Natural killer cell treated with Interleukin-12 subunit alpha and Interleukin-12 subunit beta and Interleukin-15 and Interleukin-18, amount 100 ng/mL, for 72 hours (primary cell): ENCODE measurements at places on chromosomes 13 and 19.

DNA sequence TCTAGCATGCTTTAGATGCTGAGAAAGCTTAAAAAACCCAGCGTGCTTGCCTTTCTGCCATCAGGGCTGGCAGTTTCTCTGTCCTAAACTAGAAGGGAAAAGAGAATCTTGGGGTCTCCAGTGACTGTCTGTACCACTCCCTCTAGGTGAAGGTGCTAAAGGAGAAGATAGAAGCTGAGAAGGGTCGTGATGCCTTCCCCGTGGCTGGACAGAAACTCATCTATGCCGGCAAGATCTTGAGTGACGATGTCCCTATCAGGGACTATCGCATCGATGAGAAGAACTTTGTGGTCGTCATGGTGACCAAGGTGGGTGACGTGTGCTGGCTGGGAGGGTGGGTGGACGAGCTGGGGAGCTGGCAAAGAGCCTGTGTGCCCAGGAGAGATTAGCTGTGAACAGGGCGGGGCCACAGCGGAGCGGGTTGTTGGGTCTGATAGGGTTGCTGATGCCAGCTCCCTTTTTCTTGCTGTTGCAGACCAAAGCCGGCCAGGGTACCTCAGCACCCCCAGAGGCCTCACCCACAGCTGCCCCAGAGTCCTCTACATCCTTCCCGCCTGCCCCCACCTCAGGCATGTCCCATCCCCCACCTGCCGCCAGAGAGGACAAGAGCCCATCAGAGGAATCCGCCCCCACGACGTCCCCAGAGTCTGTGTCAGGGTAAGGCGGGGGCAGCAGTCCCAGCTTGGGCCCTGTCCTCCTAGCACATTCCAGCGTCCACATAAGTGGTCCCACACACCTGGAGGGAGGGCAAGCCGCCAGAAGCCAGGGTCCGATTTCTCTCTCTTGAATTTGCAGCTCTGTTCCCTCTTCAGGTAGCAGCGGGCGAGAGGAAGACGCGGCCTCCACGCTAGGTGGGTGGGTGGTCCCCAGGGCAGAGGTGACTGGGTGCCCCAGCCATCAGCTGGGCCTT, 2.3 kb downstream of the RAD23A start:
- no peaks in the 10 kb centered on the region for H3K27me3 ChIP-seq
- no peak overlapping the region for H3K4me3 ChIP-seq
- peaks cover 41% of the 10 kb centered on the region for H3K4me1 ChIP-seq
- peaks cover 29% of the 10 kb centered on the region for H3K36me3 ChIP-seq

GRCh38 chr19:31180907-31181306, 168.3 kb downstream of the TSHZ3 start:
- no peaks in the 10 kb centered on the region for H3K36me3 ChIP-seq
- no peak for DNase-seq
- no peak overlapping the region for H3K4me3 ChIP-seq
- H3K27ac ChIP-seq, result no peak overlapping the region
- peaks cover 19% of the 10 kb centered on the region for H3K27me3 ChIP-seq

DNA sequence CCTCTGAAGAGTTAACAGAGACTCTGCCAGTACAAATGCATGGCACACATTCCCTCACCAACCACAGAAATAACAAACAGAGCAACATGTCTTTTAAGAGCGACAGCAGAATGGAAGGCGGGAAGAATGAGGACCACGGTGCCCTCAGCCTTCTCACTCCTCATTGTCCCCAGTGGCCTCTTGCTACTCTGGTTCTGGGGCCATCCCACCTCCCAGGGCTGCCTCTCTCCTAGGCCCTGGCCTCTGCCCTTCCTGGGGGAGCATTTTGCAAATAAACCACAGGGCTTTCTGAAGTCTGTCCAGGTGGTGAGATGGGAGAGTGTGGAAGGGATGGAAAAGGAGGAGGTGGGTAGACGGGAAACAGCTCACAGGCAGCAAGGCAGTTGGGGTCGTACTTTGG, 28.3 kb downstream of the CYP2B6 start:
- H3K27ac ChIP-seq, result no peak overlapping the region
- no peak for DNase-seq
- H3K4me1 ChIP-seq, result no peaks in the 10 kb centered on the region
- peaks cover 19% of the 10 kb centered on the region for H3K27me3 ChIP-seq

DNA sequence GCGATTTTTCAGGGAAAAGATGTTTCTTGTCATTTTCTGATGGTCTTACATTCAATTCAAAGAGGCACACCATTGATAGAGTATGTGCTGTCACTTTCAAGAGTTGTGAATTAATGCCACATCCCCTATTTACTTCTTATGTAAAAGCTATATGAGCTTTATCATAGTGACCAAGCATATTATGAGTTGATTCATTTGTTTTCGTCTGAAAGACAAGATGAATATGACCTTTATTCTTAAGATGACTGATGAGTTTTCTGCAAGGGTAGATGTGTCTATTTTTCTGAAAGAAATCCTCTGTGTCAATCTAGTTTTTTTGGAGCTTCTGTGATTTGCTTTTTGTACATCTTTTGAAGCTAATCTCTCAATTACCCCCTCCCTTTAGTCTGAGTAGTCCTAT, 676.3 kb upstream of the ARGLU1 start:
- H3K27ac ChIP-seq, result no peak overlapping the region
- H3K36me3 ChIP-seq, result no peaks in the 10 kb centered on the region
- H3K4me3 ChIP-seq, result no peak overlapping the region
- H3K4me1 ChIP-seq, result no peaks in the 10 kb centered on the region
- no peaks in the 10 kb centered on the region for H3K27me3 ChIP-seq

- no peaks in the 10 kb centered on the region for H3K4me1 ChIP-seq
- no peak for DNase-seq
- H3K27ac ChIP-seq, result no peak overlapping the region
These were observed 339.2 kb downstream of the MYO16 start for GRCh38 chr13:108968566-108968965.

DNA sequence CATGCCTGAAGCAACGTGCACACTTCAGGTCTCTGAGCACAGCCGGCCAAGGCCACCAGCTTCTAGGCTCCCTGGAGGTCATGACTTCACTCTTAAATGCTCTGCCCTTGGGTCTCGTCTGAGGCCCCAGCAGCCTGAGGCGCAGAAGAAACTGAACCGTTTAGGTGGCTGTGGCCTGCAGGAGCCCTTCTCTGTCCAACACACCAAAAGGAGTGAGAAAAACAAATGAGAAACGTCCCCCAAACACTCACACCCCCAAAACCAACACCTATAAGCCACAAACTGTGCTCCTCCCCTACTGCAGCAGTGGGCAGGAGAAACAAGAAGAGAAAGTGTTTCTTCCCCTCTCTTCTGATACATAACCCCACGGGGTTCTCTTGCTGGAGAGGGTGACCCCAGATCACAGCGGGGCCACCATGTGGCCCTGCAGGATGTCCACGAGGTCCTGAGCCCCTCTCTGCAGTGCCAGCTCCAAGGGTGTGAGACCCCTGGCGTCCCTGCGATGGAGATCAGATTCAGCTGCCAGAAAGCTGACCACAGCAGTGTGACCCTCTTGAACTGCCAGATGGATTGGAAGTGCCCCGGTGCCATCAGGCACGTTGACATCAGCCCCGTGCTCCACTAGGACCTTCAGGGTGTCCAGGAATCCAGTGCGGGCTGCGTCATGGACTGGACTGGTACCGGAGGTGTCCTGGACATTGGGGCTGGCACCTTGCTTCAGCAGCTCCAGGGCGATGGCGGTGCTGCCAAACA, 1.0 kb upstream of the KRI1 start:
- peak overlapping the region; percentile 96 for H3K27ac ChIP-seq
- peak overlapping the region; percentile 93 for H3K4me3 ChIP-seq
- H3K4me1 ChIP-seq, result peaks cover 47% of the 10 kb centered on the region
- peak; percentile 90 for DNase-seq
- H3K27me3 ChIP-seq, result no peaks in the 10 kb centered on the region

GRCh38 chr13:100812982-100813584, 138.5 kb upstream of the TMTC4 start:
- peaks cover 34% of the 10 kb centered on the region for H3K27me3 ChIP-seq
- no peak overlapping the region for H3K4me3 ChIP-seq
- H3K36me3 ChIP-seq, result no peaks in the 10 kb centered on the region
- H3K4me1 ChIP-seq, result no peaks in the 10 kb centered on the region
- H3K27ac ChIP-seq, result no peak overlapping the region
- no peak for DNase-seq

GRCh38 chr13:40255551-40255950, 410.9 kb downstream of the FOXO1 start:
- peaks cover 7% of the 10 kb centered on the region for H3K4me1 ChIP-seq
- no peaks in the 10 kb centered on the region for H3K36me3 ChIP-seq
- no peak overlapping the region for H3K4me3 ChIP-seq
- H3K27ac ChIP-seq, result no peak overlapping the region
- no peak for DNase-seq

DNA sequence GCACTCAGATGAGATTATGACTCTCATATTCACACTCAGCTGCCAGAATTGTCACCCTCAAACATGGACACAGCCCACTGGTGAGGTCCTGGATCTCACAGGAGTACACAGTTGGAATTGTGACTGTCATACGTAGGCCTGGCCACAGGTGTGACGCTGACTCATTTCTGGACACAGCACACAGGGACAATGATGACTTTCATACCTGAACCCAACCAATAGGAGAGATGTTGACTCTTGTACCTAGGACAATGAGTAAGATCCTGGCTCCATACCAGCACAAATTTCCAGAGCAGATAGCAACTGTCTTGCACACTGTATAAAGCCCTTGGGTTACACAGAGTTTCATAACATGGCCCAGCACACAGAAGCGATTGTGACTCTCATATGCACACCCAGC, 46.4 kb downstream of the ZNF85 start:
- no peak for DNase-seq
- H3K27me3 ChIP-seq, result no peaks in the 10 kb centered on the region
- H3K27ac ChIP-seq, result no peak overlapping the region
- H3K4me1 ChIP-seq, result no peaks in the 10 kb centered on the region

DNA sequence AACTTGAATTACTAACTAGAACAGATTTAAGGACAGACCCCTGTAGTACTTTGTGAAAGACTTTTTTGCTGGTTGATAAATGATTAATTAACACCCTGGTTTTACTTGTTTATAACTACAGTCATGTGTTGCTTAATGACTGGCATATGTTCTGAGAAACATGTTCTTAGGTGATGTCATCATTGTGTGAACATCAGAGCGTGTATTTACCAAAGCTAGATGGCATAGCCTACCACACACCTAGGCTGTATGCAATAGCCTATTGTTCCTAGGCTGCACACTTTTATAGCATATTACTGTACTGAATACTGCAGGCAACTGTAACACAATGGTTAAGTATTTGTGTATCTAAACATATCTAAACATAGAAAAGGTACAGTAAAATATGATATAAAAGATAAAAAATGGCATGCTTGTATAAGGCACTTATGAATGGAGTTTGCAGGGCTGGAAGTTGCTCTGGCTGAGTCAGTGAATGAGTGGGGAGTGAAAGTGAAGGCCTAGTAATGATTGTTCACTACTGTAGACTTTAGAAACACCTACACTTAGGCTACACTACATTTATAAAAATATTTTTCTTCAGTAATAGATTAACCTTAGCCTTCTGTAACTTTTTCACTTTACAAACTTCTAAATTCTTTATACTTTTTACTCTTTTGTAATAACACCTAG, 260.3 kb downstream of the KCNRG start:
- H3K36me3 ChIP-seq, result peaks cover 17% of the 10 kb centered on the region
- no peak for DNase-seq
- no peak overlapping the region for H3K4me3 ChIP-seq
- peaks cover 17% of the 10 kb centered on the region for H3K4me1 ChIP-seq
- H3K27ac ChIP-seq, result peak overlapping the region; percentile 34

GRCh38 chr13:38702669-38703068, 15.8 kb downstream of the FREM2 start:
- DNase-seq, result no peak
- no peak overlapping the region for H3K27ac ChIP-seq
- no peaks in the 10 kb centered on the region for H3K27me3 ChIP-seq
- no peak overlapping the region for H3K4me3 ChIP-seq
- no peaks in the 10 kb centered on the region for H3K4me1 ChIP-seq

- no peaks in the 10 kb centered on the region for H3K36me3 ChIP-seq
- DNase-seq, result no peak
- H3K27me3 ChIP-seq, result peaks cover 36% of the 10 kb centered on the region
- H3K4me1 ChIP-seq, result no peaks in the 10 kb centered on the region
These were observed 608 bp downstream of the CCDC8 start for GRCh38 chr19:46412650-46413261.

- peaks cover 17% of the 10 kb centered on the region for H3K4me1 ChIP-seq
- H3K27me3 ChIP-seq, result no peaks in the 10 kb centered on the region
- H3K4me3 ChIP-seq, result no peak overlapping the region
- H3K27ac ChIP-seq, result no peak overlapping the region
- peaks cover 12% of the 10 kb centered on the region for H3K36me3 ChIP-seq
These were observed 13.0 kb downstream of the TFDP1 start for GRCh38 chr13:113597391-113598080.

DNA sequence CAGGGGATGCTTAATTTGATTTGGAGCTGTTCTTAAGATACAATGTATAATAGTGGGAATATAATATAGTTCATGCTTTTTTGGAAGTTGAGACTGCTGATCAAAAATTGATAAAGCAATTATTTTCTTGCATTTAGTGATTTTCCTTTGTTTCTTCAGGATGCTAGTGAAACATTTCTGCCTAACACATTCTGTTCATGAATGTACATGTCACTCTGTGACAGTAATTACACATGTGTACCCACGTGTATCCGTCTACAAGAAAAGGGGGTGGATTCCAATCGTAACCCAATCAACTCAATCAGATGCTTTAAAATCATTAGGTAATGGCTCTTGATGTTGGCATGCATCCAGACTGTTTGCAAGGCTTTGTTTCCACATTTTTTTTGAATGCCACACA, 5.0 kb upstream of the FRY start:
- DNase-seq, result no peak
- H3K27ac ChIP-seq, result no peak overlapping the region
- H3K27me3 ChIP-seq, result no peaks in the 10 kb centered on the region
- H3K4me3 ChIP-seq, result no peak overlapping the region
- no peaks in the 10 kb centered on the region for H3K36me3 ChIP-seq
- H3K4me1 ChIP-seq, result peaks cover 9% of the 10 kb centered on the region

DNA sequence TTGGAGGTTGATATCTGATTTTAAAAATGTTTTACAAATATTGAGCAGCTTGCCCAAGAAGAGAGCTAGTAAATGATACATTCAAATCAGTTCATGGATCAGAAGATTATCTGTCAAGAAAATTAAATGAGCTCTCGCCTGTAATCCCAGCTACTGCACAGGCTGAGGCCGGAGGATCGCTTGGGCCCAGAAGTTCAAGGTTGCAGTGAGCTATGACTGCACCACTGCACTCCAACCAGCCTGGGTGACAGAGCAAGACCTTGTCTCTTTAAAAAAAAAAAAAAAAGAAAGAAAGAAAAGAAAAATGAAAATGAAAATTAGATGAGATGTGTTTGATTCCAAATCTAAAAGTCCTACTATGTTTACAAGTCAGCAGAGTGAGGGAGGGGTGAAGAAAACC, 2.4 kb downstream of the SPART start:
- peak overlapping the region; percentile 82 for H3K4me3 ChIP-seq
- no peak for DNase-seq
- peaks cover 28% of the 10 kb centered on the region for H3K4me1 ChIP-seq
- H3K27me3 ChIP-seq, result no peaks in the 10 kb centered on the region
